Activated CD4-positive, alpha-beta T cell treated with anti-CD3 and anti-CD28 coated beads for 36 hours (primary cell): ENCODE measurements at places on chromosomes 3 and 15.
A peak's percentile ranks its signal among the peaks of the same experiment; 100 is the strongest.

GRCh38 chr3:122572940-122573412, 4.5 kb upstream of the PARP15 start:
- peaks cover 73% of the 10 kb centered on the region for H3K4me1 ChIP-seq
- no peaks in the 10 kb centered on the region for H3K27me3 ChIP-seq
- peaks cover 43% of the 10 kb centered on the region for H3K36me3 ChIP-seq

DNA sequence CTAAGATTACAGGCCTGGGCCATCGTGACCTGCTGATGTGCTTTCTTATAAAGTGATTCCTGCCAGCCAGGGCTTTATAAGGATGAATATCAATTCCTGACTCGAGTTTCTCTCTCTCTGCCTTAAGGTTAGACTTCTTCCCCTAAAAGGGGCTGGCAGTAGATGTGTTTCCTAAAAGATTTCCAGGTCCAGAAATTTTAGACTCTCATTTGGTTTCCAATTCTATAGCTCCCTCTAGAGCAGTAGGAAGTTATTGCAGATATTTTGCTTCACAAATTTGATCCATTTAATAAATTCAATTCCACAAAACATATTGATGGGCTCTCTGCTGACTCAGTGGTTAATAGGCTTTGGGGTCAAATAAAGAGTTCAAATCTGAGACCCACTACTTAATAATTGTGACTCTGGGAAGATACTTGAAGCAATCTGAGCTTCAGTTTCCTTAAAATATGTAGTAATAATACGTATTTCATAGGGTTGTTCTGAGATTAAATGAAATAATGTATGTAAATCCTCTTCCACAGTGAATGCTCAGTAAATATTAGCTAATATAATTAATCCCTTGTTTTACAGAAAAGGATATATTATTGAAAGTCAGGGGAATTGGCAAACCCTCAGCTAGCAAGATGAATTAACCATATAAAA, 2.1 kb downstream of the TRIM69 start:
- no peaks in the 10 kb centered on the region for H3K27me3 ChIP-seq
- peaks cover 8% of the 10 kb centered on the region for H3K36me3 ChIP-seq
- peak overlapping the region; percentile 47 for H3K27ac ChIP-seq
- H3K4me1 ChIP-seq: peaks cover 47% of the 10 kb centered on the region

DNA sequence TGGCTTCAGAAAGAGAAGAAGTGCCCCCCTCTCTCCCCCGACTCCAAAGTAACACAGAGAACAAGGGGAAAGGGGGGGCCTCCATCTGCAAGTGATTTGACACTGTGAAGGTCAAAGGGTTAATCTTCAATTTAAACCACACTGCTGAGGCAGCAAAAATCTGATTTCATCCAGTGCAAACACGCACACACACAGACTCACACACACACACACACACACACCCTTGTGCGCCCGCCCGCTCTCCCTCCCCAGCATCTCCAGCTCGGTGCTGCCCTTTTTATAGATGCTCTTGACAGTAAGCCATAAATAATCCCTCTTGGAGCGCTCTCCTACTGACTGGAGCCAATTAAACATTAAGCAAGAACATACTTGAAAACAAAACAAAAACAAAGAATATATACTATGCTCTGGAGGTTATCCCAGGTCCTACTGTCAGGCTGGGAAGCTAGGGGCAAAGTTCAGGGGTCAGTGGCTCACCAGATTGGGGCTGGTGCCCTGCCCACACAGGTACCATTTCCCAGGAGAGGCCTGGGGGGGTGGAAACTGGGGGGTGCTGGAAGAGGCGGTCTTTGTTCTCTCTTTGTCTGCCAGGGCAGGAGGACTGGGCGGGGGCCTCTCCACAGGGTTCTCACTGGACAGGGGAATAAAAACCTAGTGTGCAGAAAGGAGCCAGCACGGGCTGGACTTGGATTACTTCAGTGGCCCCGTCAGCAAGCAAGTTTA, 16.3 kb downstream of the BMF start:
- peak overlapping the region; percentile 9 for H3K27ac ChIP-seq
- DNase-seq: no peak
- H3K4me3 ChIP-seq: no peak overlapping the region
- H3K36me3 ChIP-seq: peaks cover 4% of the 10 kb centered on the region
- no peaks in the 10 kb centered on the region for H3K27me3 ChIP-seq

DNA sequence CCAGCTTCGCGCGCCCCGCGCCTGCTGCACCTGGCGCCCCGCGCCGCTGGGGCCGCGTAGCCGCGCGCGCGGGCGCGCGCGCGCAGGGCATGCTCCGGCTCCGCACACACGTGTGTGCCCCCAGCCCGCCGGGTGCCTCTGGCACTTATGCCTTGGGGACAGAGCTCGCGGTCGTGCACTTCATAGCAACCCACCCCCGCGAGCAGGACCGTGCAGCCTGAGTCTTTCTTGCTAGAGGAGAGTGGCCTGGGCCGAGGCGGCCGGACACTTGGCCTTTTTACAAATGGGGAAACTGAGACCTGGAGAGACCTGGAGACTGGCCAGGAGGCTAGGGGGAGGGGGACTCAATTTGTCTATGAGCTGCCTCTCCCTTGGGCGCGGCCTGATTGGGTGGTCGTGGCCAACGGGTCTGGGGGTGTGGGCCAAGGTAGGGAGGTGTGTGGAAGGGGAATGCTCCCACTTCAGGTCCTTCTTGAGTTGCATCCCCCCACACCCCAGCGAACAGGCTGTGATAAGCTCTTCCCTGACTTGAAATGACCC, 562 bp downstream of the NBEAL2 start:
- no peaks in the 10 kb centered on the region for H3K27me3 ChIP-seq
- peaks cover 53% of the 10 kb centered on the region for H3K4me1 ChIP-seq
- H3K36me3 ChIP-seq: peaks cover 7% of the 10 kb centered on the region
- H3K4me3 ChIP-seq: peak overlapping the region; percentile 82

DNA sequence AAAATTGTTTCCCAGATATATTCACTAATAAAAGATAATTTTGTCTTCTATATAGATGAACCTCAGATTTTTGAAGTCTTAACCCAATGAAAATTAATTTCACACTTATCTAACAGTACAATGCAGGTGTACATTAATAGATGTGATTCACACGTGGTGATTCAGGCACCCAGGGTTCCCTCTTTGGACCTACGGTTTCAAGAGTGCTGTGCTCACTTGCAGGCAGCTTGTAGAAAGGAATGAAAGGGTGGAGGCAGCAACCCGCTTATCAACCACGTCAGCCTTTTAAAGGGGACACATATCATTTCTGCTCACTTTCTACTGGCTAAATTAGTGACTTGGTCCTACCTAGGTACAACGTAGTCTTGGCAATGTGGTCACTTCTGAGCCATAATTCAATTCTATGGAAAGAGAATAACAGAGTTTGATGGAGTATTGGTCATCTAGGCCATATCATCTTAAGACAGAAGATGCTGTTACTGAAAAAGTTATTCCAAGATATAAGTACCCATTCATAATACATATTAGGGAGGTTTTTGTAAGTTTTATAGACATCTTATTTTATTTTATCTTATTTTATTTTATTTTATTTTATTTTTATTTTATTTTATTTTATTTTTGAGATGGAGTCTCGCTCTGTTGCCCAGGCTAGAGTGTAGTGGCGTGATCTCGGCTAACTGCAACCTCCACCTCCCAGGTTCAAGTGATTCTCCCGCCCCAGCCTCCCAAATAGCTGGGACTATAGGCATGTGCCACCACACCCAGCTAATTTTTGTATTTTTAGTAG, 37.9 kb downstream of the ACP3 start:
- peaks cover 7% of the 10 kb centered on the region for H3K27me3 ChIP-seq
- no peak overlapping the region for H3K4me3 ChIP-seq
- no peak for DNase-seq
- H3K36me3 ChIP-seq: no peaks in the 10 kb centered on the region

- peaks cover 14% of the 10 kb centered on the region for H3K27me3 ChIP-seq
- no peak overlapping the region for H3K27ac ChIP-seq
- no peaks in the 10 kb centered on the region for H3K36me3 ChIP-seq
- no peak for DNase-seq
Measured at GRCh38 chr3:39638301-39638700, 170.8 kb downstream of the MOBP start.

DNA sequence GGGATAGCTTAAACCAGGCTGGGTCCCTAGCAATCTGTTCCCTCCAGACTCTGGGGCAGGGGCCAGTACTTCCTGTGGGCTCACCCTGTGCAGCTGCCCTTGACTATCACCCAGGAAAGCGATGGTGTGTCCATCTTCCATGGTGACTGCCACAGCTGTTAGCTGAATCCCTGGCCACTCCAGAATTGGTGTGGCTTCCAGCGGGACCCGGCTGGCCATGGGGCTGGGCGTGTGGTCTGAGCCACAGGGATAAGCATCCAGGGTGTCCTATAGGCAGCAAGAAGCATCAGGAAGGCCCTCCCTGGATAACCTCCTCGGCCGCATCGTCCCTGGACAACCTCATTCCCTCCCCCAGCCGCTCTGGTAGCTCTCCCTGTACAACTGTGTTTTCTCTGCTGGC, 7.2 kb downstream of the PLXNB1 start:
- no peak overlapping the region for H3K27ac ChIP-seq
- no peaks in the 10 kb centered on the region for H3K27me3 ChIP-seq
- H3K4me3 ChIP-seq: no peak overlapping the region
- H3K36me3 ChIP-seq: no peaks in the 10 kb centered on the region

DNA sequence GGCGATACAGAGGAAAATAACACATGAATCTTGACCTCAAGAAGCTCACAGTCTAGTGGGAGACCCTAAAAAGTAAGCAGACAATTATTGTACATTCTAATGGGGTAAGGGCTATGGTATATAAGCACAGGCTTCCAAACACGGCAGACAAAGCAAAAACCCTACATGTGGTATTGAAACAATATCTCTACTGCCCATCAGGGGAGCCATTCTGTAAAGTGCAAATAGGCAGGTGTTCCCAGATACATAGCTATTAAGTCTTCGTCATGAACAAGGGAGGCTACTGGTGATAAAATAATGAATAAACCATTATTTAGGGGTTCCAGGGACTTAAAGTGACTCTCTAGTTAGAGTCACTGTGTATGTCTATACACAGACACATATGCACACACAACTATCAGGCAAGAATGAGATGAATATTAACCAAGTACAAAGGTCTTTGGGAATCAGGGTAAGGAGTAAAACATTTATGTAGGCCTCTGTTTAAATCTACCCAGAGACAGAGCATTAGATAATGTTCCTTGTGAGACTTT, 38.7 kb upstream of the ASB14 start:
- peaks cover 9% of the 10 kb centered on the region for H3K27me3 ChIP-seq
- no peak overlapping the region for H3K4me3 ChIP-seq
- H3K36me3 ChIP-seq: no peaks in the 10 kb centered on the region
- H3K27ac ChIP-seq: no peak overlapping the region
- no peaks in the 10 kb centered on the region for H3K4me1 ChIP-seq

- peaks cover 11% of the 10 kb centered on the region for H3K4me1 ChIP-seq
- H3K27ac ChIP-seq: peak overlapping the region; percentile 71
- H3K27me3 ChIP-seq: peaks cover 10% of the 10 kb centered on the region
- H3K36me3 ChIP-seq: no peaks in the 10 kb centered on the region
Measured at GRCh38 chr15:65384895-65385869, 7.4 kb upstream of the IGDCC3 start.

- H3K36me3 ChIP-seq: no peaks in the 10 kb centered on the region
- peak within 1 kb of the TSS; percentile 32 for H3K27ac ChIP-seq
- peaks cover 33% of the 10 kb centered on the region for H3K4me1 ChIP-seq
- H3K4me3 ChIP-seq: peak within 1 kb of the TSS; percentile 59
- DNase-seq: peak; percentile 41
Measured at GRCh38 chr15:73683777-73684580, at the start of gene CD276. Gene CD276 (plus strand): TSS chr15:73684383. CDS start chr15:73699640, 15,257 bp downstream.

GRCh38 chr3:13768453-13768852, 111.4 kb downstream of the WNT7A start:
- no peak overlapping the region for H3K4me3 ChIP-seq
- no peak for DNase-seq
- peaks cover 14% of the 10 kb centered on the region for H3K4me1 ChIP-seq
- no peaks in the 10 kb centered on the region for H3K27me3 ChIP-seq
- H3K27ac ChIP-seq: no peak overlapping the region

DNA sequence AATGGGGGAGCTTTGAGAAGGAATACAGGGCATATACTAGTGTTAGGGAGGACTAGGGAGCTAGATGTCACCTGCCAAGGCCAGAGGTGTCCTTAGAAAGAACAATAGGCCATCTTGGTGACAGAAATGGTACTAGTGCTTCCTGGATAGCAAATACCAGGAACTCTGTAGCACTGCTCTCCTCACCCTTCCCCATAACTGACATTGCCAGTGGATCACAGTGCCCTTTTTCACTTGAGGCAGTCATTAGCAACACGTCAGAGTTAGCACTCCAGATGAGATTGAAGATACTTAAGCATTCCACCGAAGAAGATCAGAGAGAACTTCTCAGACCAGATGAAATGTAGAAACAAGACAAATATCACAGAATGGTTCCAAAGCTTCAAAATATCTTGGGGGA, 103.1 kb upstream of the PDZRN3 start:
- no peak overlapping the region for H3K4me3 ChIP-seq
- DNase-seq: no peak
- no peak overlapping the region for H3K27ac ChIP-seq

GRCh38 chr3:142892714-142893113, 3.8 kb upstream of the PCOLCE2 start:
- DNase-seq: no peak
- peaks cover 22% of the 10 kb centered on the region for H3K27me3 ChIP-seq
- H3K36me3 ChIP-seq: no peaks in the 10 kb centered on the region
- no peak overlapping the region for H3K4me3 ChIP-seq
- peaks cover 7% of the 10 kb centered on the region for H3K4me1 ChIP-seq

GRCh38 chr15:100502651-100503050, 26.1 kb downstream of the CERS3 start:
- H3K4me3 ChIP-seq: no peak overlapping the region
- no peak for DNase-seq
- H3K36me3 ChIP-seq: no peaks in the 10 kb centered on the region

GRCh38 chr3:110904520-110904890, 167.1 kb upstream of the NECTIN3 start:
- peaks cover 3% of the 10 kb centered on the region for H3K27me3 ChIP-seq
- no peaks in the 10 kb centered on the region for H3K36me3 ChIP-seq
- no peak overlapping the region for H3K4me3 ChIP-seq

DNA sequence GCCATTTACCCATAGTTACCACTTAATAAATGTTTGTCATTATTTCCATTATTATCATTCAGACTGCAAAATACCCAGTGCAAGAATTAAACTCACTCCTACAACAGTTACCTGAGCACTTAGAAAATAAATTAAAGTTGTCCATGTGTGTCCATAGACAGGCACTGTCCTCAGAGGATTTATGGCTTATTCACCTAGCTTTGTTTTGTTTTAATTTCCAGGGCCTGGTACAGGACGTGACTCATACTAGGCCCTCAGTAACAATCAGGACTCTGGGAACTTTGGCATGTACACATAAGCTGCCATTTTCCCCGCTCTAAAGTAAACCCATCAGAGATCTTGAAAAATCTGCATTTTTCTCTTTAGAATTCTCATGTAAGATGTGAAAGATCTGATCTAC, 458.5 kb upstream of the ARRDC4 start:
- no peak for DNase-seq
- no peaks in the 10 kb centered on the region for H3K27me3 ChIP-seq
- no peaks in the 10 kb centered on the region for H3K36me3 ChIP-seq
- no peak overlapping the region for H3K4me3 ChIP-seq
- no peak overlapping the region for H3K27ac ChIP-seq

GRCh38 chr3:141681390-141681780, 56.7 kb upstream of the RNF7 start:
- no peak overlapping the region for H3K4me3 ChIP-seq
- peaks cover 17% of the 10 kb centered on the region for H3K4me1 ChIP-seq
- no peak overlapping the region for H3K27ac ChIP-seq
- H3K27me3 ChIP-seq: no peaks in the 10 kb centered on the region

- no peak overlapping the region for H3K27ac ChIP-seq
- H3K27me3 ChIP-seq: no peaks in the 10 kb centered on the region
- DNase-seq: no peak
- H3K4me3 ChIP-seq: no peak overlapping the region
Measured at GRCh38 chr3:132637590-132637989, 22.0 kb downstream of the ACAD11 start.
